ENCODE measurements at places on chromosomes 5 and 9.
A peak's percentile ranks its signal among the peaks of the same experiment; 100 is the strongest.

- no peak for DNase-seq
Measured at GRCh38 chr5:124034963-124035362, 523.0 kb downstream of the CSNK1G3 start.

DNA sequence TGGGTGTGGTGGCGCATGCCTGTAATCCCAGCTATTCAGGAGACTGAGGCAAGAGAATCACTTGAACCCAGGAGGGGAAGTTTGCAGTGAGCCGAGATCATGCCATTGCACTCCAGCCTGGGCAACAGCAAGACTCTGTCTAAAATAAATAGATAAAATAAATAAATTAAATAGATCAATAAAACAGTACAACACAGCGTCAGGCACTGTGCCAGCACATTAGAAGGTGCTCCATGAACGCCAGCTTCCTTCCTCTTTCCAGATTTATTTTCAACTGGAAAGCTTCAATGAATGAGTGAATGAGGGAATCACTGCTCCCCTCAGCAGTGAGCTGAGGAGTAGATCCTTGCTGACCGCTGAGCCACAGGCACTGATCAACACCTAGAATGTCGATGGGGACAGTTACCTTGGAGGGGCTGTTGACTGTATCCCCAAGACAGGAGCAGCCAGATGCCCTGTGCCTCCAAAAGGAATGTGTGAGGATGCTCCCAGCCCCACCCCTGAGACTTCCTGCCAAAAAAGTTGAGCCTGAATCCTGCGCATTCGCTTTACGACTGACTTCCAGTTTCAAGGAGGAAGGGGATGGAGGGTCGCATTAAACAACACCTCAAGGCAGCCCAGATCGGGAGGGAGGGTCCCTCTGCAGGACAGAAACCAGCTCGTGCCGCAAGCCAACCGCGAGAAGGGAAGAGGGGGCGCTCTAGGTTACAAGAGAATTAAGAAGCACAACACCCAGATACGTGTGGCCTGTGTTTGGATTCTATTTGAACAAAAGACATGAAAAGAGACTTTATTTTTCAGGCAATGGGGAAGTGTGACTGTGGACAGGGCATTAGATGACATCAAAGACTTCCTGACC, 54.0 kb upstream of the CNOT6 start:
- no peak for DNase-seq

GRCh38 chr9:116088396-116088795, 65.2 kb upstream of the PAPPA start:
- DNase-seq, result no peak

GRCh38 chr9:133701981-133702797, 36.0 kb downstream of the SARDH start:
- peak; percentile 43 for DNase-seq

- DNase-seq, result no peak
Measured at GRCh38 chr9:137149942-137150616, 11.1 kb downstream of the GRIN1 start.

DNA sequence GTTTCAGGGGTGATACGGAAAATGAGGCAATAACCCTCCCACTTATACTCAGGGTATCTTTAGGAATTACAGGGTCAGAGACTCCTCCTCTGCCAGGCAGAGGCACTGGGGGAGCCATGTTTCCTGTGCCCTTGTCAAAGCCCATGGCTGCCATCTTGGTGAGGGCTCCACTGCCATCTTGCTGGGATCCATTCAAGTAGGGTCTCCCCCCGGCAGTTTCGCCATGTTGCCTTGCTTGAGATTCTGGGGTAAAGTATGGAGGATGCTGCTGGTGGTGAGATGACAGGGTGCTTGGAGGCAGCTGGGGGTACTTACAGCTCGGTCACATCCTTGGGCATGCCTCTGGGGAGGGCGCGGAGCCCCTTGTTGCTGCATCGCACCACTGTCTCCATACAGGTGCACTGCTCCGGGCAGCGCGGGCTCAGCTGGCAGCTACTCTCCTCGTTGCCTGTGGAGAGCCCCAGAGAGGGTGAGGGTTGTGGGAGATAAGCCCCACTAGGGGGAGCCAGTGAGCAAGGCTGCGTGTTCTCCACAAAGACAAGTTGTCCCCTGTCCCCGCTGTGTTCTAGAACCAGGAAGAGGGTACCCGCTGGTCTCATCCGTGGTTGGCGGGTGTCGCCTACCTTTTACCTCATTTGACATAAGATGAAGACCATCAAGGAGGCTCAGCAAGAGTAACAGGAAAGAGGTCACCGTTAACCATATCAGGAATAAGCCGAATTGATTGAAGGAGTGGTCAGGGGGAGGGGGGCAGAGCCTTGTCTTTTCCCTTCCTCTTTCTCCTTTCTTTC, 169.0 kb upstream of the PANK3 start:
- no peak for DNase-seq

- no peak for DNase-seq
Measured at GRCh38 chr9:73402081-73403028, 250.7 kb downstream of the ANXA1 start.

Data from T-helper 1 cell (primary cell).